Thymus (tissue), 14 donors: ENCODE measurements at places on chromosomes 3 and 15.

- no peak for DNase-seq
Measured at GRCh38 chr3:106880206-106880605, 497.0 kb upstream of the CCDC54 start.

- no peak for DNase-seq
Measured at GRCh38 chr3:31402117-31402516, 130.6 kb upstream of the STT3B start.

GRCh38 chr15:65583701-65584100 lies 27.2 kb downstream of the INTS14 start:
- DNase-seq: peak; percentile 78

- peak; percentile 64 for DNase-seq
Measured at GRCh38 chr3:128969993-128970739, 23.7 kb downstream of the CFAP92 start.

- no peak for DNase-seq
Measured at GRCh38 chr3:166248784-166249183, 411.6 kb upstream of the BCHE start.

GRCh38 chr3:183825456-183826161 lies at the start of gene MAP6D1:
MAP6D1 (minus strand) TSS chr3:183825577; CDS start chr3:183825547, 30 bp downstream.
- no peak for DNase-seq

DNA sequence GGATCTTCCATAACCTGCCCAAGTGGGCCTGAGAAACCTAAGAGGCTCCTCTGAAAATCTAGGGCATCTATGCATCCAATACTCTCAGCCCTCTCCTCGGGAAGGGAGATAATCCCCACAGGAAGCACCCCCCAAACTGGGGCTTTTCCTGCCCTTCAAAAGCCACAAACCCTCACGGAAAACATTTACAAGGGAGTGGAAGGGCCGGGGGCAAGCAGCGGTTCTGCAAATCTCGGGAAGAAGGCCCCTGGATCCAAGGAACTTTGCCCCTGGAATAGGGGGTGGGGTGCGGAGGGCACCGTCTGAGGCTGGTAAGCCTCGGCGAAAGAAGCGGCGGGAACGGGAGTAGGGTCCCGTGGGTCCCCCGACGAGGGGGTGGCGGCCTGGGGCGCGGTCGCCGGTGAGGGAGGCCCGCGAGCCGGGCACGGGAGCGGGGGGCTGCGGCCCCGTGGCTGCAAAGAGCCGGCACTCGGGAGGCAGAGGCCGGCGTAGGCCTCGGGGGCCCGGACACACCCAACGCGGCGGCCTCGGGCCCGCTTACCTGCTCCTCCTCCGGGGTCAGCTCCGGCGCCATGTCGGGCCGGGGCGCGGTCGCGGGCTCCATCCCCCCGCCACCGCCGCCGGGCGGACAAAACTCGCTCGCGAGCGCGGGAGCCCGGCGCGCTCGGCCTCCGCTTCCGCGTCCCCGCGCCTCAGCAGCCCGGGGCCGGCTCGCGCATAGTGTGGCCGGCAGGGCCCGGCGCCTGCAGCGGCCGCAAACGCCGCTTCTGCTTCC lies 755 bp downstream of the PTPN9 start:
- DNase-seq: no peak

- no peak for DNase-seq
Measured at GRCh38 chr3:188217726-188218125, 63.8 kb downstream of the LPP start.

- DNase-seq: no peak
Measured at GRCh38 chr15:58117619-58118018, 20.6 kb upstream of the AQP9 start.

- no peak for DNase-seq
Measured at GRCh38 chr3:185290266-185290665, 36.4 kb upstream of the EHHADH start.

- no peak for DNase-seq
Measured at GRCh38 chr3:123880998-123881561, 3.1 kb downstream of the MYLK start.

GRCh38 chr3:133274477-133274876 lies 125.4 kb upstream of the BFSP2 start:
- DNase-seq: no peak

- DNase-seq: no peak
Measured at GRCh38 chr15:78977591-78978347, 32.9 kb upstream of the CTSH start.

- no peak for DNase-seq
Measured at GRCh38 chr3:10249833-10250232, 1.6 kb downstream of the TATDN2 start.

DNA sequence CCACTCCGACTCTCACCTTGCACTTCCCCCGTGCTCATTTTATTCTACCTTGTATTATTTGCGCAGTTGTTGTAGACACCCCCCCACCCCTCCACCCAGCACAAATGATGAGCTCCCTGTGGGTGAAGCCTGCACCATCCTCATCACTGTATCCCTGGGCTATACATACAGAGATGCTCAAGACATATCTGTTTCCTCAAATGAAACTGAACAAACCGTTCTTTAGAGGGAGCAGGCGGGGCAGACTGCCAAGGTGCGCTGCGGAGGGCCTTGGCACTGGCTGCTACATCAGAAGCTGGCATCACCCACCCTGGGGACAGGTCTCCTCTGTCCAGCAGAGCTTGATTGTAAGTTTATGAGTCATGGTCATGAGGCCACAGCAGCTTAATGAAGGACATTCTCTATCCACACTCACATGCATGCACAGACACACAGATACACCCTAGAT lies 29.0 kb downstream of the ADCY5 start:
- DNase-seq: no peak

GRCh38 chr3:54347060-54347459 lies 224.7 kb downstream of the CACNA2D3 start:
- no peak for DNase-seq

GRCh38 chr3:414063-414462 lies 217.5 kb downstream of the CHL1 start:
- no peak for DNase-seq

DNA sequence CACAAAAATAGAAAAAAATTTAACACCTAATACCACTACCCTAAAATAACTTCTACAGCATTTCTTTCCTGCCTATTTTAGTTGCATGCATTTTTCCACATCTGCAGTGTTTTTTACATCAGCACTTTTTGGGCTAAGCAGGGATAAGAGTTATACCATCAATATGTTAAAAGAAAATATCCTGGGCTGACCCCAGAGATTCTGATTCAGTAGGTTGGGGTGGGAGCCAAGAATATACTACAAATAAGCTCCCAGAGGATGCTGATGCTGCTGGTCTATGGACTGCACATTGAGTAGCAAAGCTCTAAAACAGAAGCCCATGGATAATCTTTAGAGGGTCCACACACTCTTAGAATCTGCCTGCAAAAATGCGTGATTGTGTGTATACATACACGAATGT lies 14.8 kb downstream of the FYCO1 start:
- no peak for DNase-seq

GRCh38 chr3:38047896-38048295 lies 8.9 kb downstream of the DLEC1 start:
- no peak for DNase-seq

DNA sequence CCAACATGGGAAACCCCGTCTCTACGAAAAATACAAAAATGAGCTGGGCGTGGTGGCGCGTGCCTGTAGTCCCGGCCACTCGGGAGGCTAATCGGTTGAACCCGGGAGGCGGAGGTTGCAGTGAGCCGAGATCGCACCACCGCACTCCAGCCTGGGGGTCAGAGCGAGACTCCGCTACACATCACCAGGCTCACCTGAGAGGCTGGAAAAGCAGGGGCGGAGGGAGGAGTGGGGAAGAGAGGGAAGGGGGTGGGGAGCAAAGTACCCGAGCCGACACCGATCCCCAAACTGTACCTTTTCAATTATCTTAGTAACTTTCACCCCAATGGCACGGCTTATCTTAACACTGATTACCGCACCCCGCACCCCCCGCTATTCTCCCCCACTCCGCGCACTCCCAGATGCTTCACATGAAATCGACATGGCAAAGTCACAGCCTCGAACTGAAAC lies 46.4 kb upstream of the SYNM start:
- DNase-seq: no peak

DNA sequence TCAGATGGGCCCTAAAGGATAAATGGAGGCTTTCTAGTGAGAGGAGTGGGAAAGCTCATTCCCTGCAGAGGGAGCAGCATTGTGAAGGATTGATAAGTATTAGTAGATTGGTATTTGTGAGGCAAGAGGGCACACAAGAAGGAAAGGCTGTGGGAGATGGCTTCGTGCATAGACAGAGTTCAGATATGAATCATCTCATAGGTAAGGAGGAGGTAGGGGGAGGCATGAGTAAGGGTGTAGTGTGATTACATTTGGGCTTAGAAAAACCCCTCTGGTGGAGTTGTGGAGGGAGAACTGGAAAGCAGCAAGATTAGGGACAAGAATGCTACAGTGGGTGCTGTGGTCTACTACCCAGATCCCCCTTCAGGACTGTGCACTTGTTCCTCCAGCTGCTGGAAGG lies 29.6 kb downstream of the ONECUT1 start:
- DNase-seq: no peak

- DNase-seq: no peak
Measured at GRCh38 chr3:7897655-7898054, 604.0 kb upstream of the LMCD1 start.

- no peak for DNase-seq
Measured at GRCh38 chr3:136283627-136284026, 33.5 kb downstream of the PCCB start.

- DNase-seq: no peak
Measured at GRCh38 chr15:57607570-57608000, 15.9 kb downstream of the MYZAP start.

- DNase-seq: no peak
Measured at GRCh38 chr15:77506311-77507142, 85.8 kb downstream of the HMG20A start.

DNA sequence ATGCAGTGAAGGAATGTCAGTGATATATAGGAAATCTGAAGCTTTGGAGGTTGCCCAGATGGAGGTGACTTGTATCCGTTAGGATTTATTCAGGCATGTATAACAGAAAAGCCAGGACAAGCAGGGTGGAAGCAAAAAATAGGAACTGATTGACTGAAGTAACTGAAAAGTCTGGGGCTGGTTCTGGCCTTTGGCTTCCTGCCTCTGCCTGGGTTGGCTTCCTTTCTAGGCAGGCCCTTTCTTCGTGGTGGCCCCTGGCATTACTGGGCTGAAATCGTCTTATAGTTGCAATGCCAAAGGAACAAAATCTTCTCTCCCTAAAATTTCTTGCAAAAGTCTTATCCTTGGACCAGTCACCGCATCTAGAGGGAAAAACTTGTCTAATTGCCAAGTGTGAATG lies 386.1 kb downstream of the PTPRG start:
- no peak for DNase-seq

- no peak for DNase-seq
Measured at GRCh38 chr3:71753701-71754609, at the start of gene GPR27. GPR27 (plus strand) TSS chr3:71753855; CDS start chr3:71754050, 195 bp downstream.

DNA sequence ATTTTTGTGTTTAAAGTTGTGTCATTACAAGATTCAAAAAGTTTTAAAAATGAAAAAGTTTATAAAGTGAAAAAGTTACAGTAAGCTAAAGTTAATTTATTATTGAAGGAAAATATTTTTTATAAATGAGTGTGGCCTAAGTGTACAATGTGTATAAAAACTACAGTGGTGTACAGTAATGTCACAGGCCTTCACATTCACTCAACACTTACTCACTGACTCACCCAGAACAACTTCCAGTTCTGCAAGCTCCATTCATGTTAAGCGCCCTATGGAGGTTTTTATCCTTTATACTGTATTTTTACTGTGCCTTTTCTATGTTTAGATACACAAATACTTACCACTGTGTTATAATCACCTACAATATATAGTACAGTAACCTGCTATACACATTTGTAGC lies 76.3 kb downstream of the DTWD1 start:
- no peak for DNase-seq

DNA sequence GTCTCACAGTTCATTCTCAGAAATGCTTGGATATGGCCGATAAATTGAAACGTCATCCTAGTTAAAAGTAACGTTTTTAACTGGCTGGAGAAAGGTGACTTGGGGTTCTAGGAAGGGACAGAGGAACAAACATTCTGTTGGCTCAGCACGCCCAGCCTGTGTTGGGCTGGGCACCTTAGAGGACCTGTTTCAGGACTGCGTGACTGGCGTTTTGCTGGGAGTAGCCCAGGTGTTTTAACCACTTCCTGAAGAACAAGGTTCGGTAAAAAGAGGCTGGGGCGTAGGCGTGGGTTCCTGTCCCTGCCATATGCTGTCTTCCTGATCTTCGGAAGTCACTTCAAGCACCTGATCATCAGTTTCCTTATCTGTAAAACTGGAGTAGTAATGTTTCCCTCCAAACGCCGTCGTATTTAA lies 1.1 kb upstream of the TLNRD1 start:
- peak; percentile 49 for DNase-seq

GRCh38 chr3:126326629-126327028 lies 30.6 kb downstream of the KLF15 start:
- DNase-seq: no peak

- no peak for DNase-seq
Measured at GRCh38 chr3:156702367-156702766, 28.0 kb downstream of the TIPARP start.

GRCh38 chr3:69370156-69370883 lies 15.6 kb downstream of the FRMD4B start:
- DNase-seq: no peak

DNA sequence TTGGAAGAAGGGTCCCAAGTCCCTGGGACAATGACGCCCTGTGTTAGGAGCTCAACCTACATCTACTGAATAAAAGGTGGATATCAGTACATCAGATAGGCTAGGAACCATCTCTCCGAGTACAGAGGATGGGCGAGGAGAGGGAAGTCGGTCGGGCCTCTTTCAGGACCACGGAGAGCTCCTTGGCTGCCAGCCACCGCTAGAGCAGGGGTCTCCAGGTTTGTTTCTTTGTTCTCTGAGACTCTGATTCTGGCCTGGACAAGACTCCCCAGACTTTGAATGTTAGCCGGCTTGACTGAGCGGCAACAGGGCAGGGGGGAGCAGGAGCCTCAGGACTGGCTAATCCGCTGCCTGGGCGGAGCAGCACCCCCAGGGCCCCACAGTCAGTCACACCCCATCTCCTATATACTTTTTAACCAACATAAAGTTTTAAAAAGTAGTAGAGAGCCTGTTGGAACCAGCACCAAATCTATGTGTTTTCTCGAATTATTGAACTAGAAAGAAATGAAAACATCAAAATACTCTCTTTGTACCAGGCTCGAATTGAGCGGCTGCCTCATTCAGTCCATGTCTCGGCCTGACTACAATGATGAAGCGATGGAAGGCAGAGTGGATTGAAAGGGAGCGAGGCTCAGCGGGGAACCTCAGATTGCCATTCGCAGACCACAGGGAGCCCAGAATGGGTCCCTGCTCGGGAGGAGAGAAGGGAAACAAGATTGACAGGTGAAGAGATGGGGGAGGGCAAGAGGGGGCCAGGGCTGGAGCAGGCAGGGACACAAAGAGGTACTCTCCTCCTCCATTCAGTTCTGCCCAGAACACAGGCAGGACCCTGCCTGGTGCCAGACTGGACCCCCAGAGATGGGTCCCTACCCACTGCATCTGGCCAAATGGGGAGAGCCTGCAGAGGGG lies 131.6 kb downstream of the TPRA1 start:
- DNase-seq: peak; percentile 79
